ENCODE measurements at places on chromosomes 4 and X.

DNA sequence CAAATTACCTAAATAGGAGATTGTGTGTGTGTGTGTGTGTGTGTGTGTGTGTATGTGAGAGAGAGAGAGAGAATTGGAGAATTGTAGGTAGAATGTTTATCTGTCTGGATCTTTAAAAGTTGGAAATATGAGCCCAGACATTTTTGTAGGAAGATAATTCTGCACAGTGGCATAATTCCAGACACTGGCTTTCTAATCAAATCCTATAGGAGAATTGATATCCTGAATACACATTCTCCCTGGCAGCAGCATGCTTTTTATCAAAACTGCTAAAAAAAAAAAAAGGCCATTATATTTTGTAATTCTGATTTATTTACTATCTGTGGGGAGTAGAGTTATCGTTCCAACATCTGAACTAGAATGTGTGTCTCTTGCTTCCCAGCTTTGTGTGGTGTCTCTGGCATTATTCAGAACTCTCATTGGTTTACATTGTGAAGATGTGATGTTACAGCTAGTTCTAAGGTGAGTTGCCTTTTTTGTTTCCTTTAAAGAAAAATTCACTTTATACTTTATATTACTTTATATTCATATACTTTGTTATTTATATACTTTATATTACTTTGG is 122.4 kb downstream of the GATB start:
- DNase-seq = no peak

- DNase-seq = no peak
Observed at GRCh38 chr4:40991908-40992307, 222.4 kb downstream of the APBB2 start.

DNA sequence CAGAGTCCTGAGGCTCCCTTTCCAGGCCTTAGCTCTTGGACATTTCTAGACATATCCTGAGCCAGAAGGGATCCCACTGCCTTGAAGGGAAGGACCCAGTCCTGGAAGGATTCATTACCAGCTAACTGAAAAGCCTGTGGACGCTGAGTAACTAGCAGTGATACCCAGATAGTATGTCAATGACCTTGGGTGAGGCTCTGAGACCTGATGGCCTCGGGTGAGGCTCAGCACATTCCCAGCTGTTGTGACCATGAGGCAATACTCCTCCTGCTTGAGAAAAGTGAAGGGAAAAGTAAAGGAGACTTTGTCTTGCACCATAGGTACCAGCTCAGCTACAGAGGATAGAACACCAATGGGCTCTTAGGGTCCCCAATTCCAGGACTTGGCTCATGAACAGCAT is 268.1 kb downstream of the DKK2 start:
- DNase-seq = no peak

GRCh38 chr4:163063891-163064290 is 102.8 kb downstream of the NAF1 start:
- no peak for DNase-seq

- DNase-seq = no peak
Observed at GRCh38 chr4:134260126-134260525, 58.5 kb upstream of the PABPC4L start.

- no peak for DNase-seq
Observed at GRCh38 chr4:147310312-147310711, 170.6 kb upstream of the EDNRA start.

GRCh38 chrX:68647156-68647957 is at the start of gene STARD8:
Gene STARD8 (plus strand): TSS chrX:68647666. CDS start chrX:68647883, 217 bp downstream.
- no peak for DNase-seq

Data from epithelial cell of proximal tubule (primary cell).